ENCODE measurements at places on chromosomes 7 and 10.

DNA sequence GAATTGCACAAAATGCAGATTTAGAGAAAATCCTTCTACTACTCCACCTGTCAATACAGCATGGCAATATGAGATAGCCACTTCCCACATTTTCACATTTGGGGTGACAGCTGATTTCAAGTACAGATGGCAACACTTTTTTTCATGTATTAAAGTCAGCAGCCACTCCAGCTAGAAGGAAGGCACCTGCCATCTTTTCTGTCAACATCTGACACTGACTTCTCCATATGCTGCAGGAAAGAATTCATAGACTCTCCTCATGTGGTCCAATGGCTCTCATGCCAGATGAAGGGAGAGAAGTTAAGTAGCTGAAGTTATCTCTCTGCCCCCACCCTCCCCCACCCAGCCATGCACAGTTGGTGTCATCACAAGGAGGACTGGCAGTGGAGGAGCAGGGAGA is 912.0 kb downstream of the SORCS1 start:
- no peak for DNase-seq

DNA sequence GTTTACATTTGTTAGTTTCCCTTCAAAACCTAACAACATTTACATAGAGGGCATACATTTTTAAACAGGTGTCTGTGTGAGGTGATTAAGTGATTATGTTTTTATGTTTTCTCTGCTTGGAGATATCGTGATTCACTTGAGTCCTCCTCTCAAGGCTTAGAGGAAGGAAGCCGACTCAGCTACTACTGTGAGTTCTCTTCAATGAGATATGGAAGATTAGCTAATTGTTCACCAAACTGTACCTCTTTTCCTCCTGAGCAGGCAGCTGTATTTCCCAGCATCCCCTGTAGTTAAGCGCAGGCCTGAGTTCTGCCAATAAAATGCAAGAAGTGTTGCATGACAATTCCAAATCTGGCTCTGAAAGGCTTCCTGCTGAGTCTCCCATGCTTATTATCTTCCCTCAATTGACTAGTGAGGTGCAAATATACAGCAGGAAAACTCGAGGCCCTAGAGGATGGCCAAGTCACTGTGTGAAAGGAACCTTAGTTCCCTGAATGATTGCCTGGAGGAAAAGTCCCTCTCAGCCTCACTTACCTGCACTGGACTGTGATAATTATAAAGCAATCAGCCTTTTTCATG is 528.7 kb downstream of the GRM8 start:
- peak; percentile 66 for DNase-seq

DNA sequence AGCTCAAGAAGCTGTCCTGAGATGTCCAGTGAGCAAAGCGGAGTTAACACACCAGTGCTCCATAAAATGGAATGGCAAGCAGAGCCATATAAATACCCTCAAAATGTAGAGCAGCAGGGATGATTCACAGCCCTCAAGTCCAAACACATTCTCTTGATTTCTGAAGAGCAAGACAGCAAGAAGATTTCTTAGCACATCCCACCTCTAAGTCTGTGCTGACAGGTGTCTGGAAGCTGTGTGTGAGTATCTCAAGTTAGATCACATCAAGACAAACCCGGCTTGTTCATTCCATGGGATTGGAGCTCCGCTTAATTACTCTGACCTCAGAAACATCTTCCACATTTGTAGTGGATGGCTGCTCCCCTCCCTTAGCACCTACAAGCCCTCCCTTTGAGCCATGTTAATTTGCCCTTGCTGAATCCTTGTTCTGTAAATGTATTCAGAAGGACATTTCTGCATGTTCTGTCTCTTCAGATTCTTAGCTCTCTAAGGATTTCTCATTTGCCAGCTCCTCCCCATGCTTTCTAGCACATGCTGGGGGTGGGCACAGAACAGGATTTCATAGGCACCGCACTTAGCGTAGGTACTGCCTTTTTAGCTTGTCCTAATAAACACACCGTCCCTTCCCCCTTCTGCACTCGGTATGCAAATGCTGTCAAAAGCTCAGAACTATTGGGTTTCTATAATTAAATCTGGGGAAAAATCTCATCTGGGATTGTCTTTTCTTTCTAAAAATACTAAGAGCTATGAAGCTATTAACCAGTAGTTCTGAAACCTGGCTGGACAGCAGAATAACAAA is 112.7 kb downstream of the CPXM2 start:
- no peak for DNase-seq

DNA sequence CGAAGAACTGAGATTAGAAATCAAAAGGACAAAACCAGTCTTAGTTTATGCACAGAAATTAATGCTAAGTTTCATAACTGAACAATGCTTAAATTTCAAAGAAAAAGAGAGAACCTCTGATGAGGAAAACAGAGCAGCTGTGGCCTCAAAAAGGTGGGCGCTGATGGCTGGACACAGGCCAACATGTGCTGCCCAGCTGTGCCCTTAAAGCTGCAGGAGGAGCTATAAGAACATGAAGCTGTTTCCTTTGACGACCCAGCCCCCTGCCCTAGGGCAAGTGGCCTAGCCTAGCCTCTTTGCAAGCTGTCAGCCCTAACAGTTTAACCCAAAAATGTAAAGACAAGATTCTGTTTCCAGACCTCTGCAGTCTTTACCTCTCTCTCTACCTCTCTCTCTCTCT is 107.7 kb downstream of the GRID1 start:
- no peak for DNase-seq

- DNase-seq, result no peak
These were observed at the start of gene SPOCK2 for GRCh38 chr10:72087969-72088888. SPOCK2 (minus strand) TSS chr10:72088551; CDS start chr10:72088328, 223 bp downstream.

DNA sequence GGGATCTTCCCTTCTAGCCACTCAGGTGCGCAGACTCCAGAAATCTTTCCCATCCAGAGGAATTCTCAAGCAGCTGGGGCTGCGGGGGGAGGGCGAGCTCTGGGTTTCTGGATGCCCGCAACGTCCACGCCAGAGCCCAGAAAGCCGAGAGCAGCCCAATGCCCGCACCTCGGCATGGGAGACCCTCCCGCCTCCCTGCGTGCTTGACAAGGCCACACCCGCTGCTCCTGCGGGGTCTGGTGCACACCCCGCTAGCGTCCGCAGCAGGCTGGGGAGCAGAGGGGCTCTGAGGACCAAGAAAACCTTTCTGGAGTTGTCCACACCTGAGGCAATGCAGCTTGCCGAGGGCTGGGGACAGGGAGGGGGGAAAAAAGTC is 66.2 kb downstream of the SLC29A4 start:
- DNase-seq, result no peak

DNA sequence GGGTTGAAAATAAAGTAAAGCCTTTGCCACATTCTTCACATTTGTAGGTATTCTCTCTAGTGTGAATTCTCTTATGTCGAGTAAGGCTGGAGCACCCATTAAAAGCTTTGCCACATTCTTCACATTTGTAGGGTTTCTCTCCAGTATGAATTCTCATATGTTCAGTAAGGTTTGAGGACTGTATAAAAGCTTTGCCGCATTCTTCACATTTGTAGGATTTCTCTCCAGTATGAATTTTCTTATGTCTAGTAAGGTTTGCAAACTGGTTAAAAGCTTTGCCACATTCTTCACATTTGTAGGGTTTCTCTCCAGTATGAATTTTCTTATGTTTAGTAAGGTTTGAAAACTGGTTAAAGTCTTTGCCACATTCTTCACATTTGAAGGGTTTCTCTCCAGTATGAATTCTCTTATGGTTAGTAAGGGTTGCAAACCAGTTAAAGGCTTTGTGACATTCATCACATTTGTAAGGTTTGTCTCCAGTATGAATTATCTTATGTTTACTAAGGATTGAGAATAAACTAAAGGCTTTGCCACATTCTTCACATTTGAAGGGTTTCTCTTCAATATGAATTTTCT is 41.4 kb downstream of the ZNF680 start:
- no peak for DNase-seq

GRCh38 chr10:30990971-30991646 is 40.6 kb downstream of the ZNF438 start:
- no peak for DNase-seq

Measured in MM.1S (cell line).